MG63 (cell line): ENCODE measurements at places on chromosomes 4 and X.

GRCh38 chr4:149841686-149842085 lies 26.0 kb upstream of the IQCM start:
- no peak for DNase-seq

- no peak for DNase-seq
Measured at GRCh38 chrX:118432799-118433198, 62.8 kb upstream of the DOCK11 start.

GRCh38 chr4:139915037-139915436 lies 238.9 kb downstream of the MAML3 start:
- no peak for DNase-seq

- DNase-seq: no peak
Measured at GRCh38 chr4:87589531-87589930, 18.8 kb upstream of the DSPP start.

- DNase-seq: peak; percentile 88
Measured at GRCh38 chrX:57121162-57121755, at the start of gene SPIN2B. SPIN2B (minus strand) TSS chrX:57121548.
